Non-pigmented ciliary epithelial cell (primary cell): ENCODE measurements at places on chromosomes 7 and 10.

- no peak for DNase-seq
These were observed 27.6 kb downstream of the SEMA3C start for GRCh38 chr7:80891259-80891544.

GRCh38 chr10:97713826-97714400, 383 bp downstream of the MARVELD1 start:
- no peak for DNase-seq

GRCh38 chr7:75536940-75537538, 44.9 kb downstream of the SPDYE5 start:
- no peak for DNase-seq

GRCh38 chr7:1510780-1511154, 6.6 kb upstream of the INTS1 start:
- DNase-seq, result no peak

GRCh38 chr10:76647301-76647700, 990.3 kb downstream of the KCNMA1 start:
- DNase-seq, result no peak

DNA sequence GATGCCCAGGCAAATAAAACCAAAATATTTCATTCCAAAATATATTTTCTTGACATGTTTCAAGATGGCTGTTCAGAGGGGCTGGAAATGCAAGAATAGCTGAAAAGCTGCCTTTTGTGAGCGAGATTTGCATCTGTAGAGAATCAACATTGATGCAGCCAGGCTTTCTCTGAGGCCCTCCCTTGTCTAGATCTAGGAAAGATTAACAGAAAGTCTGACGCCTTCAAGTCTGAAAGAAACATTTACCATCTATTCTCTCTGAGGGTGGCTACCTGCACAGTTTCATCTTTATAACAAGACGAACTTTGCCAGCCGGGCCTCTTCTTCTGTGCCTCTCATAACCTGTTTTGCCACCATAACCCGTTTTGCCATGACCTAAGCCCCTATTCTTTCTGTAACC, 170.2 kb downstream of the AKR1D1 start:
- no peak for DNase-seq

DNA sequence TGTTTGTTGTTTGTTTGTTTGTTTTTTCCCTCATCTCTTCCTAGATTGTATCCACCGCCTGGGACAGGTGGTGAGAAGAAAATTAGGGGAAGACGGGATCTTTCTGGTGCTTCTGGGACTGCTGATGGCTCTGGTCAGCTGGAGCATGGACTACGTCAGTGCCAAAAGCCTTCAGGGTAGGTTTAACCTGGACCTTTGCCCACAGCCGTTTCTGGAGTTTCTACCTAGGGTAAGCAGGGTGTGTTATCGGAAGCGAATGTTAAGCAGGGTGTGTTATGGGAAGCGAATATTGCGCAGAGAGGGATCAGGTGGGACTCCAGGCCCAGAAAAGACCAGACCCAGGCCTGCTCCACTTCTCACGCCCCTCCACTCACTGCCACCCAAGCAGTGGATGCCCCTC, 4.7 kb downstream of the CLCN1 start:
- no peak for DNase-seq

DNA sequence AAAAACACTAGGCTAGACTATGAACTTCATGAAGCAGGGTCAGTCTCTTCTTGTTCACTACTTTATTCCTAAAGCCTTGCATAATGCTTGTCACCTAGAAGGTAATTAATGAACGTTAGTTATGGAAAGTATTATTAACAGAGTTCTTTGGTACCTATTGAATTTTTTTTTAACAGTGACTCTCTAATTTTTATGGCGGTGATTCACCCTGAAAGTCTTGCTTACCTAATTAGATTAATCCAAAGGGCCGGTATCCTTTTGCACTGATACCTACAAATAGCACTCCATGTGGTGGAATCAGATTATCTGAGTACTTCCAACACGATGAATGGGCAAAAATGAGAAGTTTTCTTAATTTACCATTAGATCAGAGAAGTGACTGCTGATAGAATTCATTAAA, 31.7 kb downstream of the STAM start:
- DNase-seq, result no peak

DNA sequence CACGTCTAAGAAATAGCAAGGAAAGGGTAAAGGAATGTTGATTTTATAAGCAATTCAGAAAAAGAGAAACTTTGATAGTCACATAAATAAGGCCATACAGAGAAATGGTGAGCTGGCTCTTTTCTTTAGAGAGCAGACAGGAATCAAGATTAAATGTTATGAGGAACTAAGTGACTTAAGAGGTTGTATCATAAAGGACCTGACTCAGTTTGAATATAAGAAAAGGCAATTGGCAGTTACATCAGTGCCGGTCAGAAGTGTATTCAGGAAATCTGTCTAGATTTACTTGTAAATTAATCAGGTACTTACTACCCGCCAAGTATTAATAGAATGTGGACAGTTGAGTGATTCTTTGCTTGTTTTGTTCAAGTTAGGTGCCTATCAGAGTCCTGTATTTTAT, 2.1 kb downstream of the MRPL32 start:
- DNase-seq, result no peak

GRCh38 chr7:8105449-8106095, 137.0 kb downstream of the GLCCI1 start:
- no peak for DNase-seq

DNA sequence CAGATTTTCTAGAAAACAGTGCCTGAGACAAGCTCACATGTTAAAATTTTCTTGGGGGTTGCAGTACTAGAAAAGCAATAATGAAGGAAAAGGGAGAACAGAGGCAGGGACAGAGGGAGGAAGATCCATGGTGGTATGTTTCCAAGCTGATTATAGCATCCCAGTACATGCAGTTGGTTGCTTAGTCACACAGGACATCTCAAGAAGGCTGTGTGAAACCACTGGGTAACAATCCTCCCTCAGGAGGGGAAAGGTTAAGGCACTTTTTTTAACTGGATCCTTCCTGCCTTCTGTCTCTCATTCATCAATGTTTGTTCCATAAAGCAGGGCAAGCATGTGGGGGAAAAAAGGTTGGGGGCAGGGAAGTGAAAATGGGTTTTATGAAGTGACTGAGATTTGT, 6.1 kb upstream of the IMMP2L start:
- no peak for DNase-seq

DNA sequence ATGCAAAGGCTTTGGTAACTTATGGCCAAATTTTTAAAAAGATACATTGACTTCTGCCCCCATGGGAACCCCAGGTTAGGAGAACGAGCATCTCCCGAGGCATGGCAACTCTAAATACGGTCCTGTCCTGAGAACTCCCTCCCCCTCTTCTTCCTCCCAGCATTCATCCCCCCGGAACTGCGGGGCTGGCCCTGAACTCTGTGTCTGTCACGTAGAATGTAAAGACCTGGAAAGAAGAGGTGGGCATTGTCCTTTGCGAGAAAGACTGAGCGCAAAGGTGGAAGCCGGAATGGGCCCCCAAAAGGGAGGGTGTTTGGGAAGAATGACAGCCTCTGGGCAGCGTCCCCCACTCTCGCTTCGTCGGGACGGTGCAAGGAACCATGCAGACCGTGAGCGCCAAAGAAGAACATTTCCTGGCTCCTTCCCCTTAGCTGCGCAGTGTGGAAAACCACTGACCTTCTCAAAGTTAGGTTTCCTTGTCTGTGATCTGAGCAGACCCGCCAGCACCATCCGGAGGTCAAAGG, 21.0 kb downstream of the SHH start:
- no peak for DNase-seq

DNA sequence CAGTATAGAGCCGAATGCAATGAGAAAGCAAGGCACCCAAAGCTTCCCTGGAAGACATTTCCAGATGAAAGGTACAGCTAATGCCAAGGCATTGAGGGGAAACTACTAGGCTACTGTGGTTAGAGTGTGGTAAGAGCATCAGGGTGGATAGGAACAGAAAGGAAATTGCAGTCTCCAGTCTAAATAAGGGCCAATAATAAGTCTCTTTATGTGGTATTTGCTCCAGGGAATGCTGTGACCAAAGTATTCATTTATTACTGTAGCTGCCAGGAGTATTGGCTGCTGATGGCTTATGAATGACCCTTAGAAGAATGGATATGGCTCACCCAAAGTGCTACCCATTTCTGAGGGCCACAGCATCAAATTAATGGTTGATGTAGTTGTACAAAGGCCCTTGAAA, 30.1 kb upstream of the POT1 start:
- DNase-seq, result no peak

- DNase-seq, result no peak
These were observed 16.1 kb downstream of the HTRA1 start for GRCh38 chr10:122477436-122477835.

GRCh38 chr10:11141571-11142091, 124.0 kb downstream of the CELF2 start:
- no peak for DNase-seq

- no peak for DNase-seq
These were observed 52.2 kb downstream of the TMEM178B start for GRCh38 chr7:141126107-141126506.

DNA sequence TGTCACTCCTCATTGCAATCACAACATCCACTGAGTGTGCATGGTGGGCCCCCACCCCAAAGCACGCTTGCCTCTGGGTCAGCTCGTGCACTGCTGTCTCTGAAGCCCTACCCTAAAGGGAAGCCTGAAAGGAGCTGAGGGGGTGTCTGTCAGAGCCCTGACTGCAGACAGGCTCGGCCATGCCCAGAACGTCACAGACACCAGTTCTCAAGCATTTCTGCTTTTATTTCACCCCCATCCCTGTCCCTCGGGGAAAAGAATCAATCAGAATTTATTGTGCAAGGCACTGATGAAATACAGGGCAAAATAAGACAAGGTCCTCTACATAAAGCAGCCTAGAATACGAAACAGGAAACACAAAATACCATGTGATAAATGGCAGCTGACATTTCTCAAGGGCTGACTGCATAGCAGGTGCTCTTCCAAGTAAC, 231.8 kb downstream of the WDR37 start:
- DNase-seq, result no peak

DNA sequence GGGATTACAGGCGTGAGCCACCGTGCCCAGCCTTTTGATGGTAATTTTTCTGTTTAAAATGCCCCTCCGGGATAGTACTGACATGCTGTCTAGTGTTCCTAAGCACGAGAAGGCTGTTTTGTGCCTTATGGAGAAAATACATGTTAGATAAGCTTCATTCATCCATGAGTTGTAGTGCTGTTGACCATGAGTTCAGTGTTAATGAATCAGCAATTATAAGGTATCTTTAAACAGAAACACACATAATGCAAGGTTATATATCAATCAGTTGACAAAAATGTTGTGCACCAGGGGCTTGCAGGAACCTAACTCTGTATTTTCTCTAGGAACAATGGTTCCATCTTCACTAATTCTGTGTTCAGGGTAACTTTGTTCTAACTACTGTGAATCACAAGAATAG, 30.8 kb upstream of the HECW1 start:
- DNase-seq, result no peak

GRCh38 chr10:60203993-60204618, 185.6 kb downstream of the ANK3 start:
- no peak for DNase-seq

GRCh38 chr7:128160296-128160695, 80.8 kb upstream of the LEP start:
- DNase-seq, result no peak

DNA sequence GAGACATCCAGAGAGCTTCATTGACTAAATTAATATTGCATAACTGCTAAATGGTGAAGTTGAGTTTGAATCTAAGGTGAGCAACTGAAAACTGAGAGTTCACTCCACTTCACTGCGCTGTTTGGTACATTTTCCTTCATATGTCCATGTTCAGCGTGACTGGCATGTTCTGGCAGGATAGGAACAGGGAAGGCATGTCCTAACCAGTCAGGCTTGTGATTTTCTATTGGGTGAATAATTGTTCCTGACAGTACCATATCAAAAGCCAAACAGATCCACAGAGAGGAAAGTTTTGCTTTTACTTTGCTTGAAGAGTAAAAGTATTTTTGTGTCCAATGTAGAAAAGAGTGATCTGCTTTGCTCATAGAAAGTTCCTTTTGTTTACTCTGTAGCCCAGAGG, 53.2 kb downstream of the WDFY4 start:
- no peak for DNase-seq

GRCh38 chr7:128847721-128848211, 14.9 kb upstream of the ATP6V1F start:
- DNase-seq, result no peak

GRCh38 chr10:95559896-95560277, 1.3 kb downstream of the SORBS1 start:
- no peak for DNase-seq

- DNase-seq, result no peak
These were observed 24.0 kb upstream of the HELLS start for GRCh38 chr10:94521276-94522250.

GRCh38 chr10:126972635-126973414, 67.6 kb downstream of the DOCK1 start:
- peak; percentile 80 for DNase-seq

GRCh38 chr7:8515640-8516185, 82.3 kb downstream of the NXPH1 start:
- no peak for DNase-seq

DNA sequence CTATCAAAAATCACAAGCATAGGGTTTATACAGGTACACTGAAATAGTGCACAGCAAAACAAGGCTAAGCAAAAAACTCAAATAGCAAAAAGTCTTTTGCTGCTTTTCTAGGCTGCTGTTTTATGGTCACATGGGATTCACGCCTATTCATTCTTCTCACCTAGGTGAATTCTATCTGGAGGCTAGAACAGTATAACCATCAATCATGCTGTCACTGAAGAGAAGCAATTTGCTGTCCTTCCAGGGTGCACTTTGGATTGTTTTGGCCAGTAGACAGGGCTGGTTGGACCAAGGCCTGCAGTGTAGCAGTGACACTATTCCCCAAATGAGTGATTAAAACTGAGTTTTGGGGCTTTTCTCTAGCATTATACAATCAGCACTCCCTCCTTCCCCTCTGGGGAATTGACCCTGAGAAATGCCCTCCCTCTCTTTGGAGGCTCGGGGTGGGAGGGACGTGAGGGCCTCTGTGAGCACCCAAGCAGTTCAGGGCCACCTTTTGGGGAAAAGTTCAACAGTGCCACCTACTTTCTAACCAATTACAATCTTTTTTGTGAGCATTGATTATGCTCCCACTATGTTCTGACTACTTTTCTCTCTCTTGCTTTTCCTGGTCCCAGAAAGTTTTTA, 16.2 kb upstream of the SND1 start:
- DNase-seq, result no peak

- DNase-seq, result no peak
These were observed 155.5 kb upstream of the AHR start for GRCh38 chr7:17142831-17143541.

DNA sequence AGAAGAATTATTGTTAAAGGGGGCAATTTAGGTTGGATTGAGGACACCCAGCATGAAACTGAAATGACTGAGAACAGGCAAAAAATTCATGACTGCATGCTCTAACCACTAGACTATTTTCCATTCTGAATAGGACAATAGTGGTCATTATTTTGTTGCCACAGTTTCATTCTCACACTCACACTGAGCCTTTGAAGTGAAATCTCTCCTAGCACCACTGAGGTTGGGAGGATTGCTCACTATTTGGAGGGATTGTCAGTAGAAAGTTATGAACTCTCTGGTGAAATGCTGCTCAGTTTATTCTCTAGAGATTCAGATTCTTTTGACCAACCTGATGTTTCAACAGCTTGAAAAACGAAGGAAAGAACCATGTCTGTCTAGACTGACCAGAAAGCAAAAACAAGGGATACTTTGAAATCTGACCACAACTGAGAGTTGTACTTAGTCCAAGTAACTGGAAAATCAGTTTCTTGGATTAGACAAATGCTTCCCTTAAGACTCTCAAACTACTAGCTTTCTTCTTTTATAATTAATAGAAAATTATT, 191.2 kb downstream of the DYNC1I1 start:
- DNase-seq, result no peak
